ENCODE measurements at places on chromosomes 5 and 9. TPM values are rescaled to one million over a fixed set of nuclear protein-coding genes. Genes with fewer than 3 reads are reported as not detected.

PLAA gene
- 16.9 TPM for polyA plus RNA-seq

GALNT12 gene
- polyA plus RNA-seq: 0.63 TPM

DNA sequence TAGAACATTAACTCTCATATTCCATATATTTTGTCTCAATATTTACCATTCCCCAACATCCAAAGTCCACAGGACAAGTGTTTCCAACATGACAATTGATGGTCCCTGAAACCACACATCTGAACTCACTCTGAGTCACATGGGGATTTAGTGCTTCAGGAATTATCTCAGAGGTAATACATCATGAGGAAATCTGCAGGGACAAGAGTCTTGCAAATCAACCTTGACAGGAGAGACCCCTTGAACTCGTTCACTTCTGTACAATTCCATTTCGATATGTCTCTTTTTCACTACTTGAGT is 119.7 kb upstream of the ABCA1 start:
- DNase-seq: peak; percentile 36

SLIT3 gene
- polyA plus RNA-seq: 21.7 TPM

- no peak for DNase-seq
Observed at GRCh38 chr9:121708768-121709488, 57.5 kb downstream of the DAB2IP start.

DNA sequence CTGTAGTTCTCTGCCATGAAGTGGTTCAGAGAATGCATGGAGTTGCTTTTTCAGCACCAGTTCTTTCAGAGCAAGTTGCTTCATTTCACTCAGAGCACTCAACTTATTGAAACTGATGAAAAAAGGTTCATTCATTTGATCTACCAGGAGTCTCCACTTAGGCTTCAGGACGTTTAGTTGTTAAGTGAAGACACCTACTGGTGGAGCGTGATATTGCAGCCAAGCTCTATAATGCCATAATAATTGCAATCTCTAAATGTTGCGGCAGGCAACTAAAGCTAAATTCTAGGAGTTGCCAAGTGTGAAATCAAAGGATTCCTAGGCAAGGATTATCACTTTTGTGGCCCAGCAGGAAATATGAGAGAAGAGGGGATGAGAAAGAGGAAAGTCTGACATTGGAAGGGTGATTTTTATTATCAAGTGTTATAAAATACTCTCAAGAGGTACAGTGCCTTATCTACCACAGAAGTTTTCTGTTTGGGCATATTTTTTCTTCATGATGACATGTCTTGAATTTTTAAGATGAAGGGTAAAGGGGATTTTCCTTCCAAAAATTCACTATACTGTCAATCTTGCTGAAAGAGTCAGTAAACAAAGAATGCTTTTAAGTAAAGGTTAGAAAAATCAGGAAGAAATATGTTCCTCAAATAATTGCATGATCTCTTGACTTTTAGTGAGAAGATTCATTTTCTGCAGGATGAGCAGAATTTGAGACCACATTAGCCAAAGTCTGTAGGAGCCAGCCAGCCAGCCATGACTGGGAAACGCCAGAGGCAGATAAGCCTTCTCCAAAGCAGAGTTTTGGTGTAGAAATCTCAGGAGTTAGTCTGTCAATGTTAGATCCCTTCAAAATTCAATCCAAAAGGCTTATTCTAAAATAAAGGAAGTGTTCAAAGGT is 83.4 kb downstream of the SH3PXD2B start:
- DNase-seq: peak; percentile 45

DNA sequence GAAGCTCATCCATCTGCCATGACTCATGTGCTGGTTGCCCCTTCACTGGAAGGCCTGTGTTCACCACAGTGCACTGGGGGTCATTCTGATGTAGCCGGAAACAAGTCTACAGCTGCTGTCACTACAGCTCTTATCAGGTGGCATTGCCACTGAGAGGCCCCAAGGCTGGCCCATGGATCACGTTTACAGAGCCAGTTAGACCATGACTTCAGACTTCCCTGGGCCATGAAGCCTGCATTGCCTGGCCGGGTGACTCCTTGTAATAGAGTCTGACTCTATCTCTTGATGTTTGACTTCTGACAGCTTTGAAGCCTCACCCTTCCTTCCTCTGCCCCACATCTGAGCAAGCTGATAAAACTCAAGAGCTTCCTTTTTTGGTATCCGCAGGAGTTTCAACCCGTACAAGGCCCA is 473.5 kb upstream of the DAP start:
- no peak for DNase-seq

GRCh38 chr9:117616431-117616831 is 87.8 kb upstream of the TLR4 start:
- DNase-seq: no peak

DNA sequence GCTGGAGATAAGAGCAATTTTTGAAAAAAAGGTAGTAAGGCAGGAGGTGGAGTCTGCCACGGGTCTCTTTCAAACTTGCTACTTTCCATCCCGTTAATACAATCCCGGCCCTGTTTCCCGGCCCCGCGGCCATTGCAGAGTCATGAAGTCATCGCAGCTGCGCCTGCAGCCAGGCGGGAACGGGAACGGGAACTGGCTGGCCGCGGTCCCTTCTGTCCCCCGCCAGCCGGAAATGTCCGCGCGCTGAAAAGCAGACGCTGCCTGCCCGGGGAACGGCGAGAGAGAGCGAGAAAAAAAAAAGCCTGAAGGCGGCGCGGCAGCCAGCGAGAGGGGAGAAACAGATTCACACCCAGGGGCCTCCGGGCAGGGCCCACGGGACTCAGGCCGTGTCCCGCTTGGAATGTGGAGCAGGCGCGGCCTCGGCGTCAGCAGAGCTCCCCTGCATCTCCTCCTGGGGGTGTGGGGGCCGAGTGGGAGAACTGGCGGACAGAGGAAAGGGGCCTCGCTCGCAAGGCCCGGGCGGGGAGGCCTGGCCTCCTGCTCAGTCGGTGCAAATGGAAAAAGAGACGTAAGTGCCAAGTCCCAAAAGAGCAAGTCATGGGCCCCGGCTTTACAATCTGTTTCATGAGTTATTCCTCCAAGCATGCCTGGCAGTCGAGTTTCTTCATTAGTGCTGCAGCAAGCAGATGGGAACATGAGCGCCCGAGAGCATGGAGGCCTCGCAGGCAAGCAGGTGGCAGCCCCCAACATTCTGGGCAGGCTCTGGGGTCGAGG is 201.2 kb upstream of the GAS1 start:
- DNase-seq: peak; percentile 51

DNA sequence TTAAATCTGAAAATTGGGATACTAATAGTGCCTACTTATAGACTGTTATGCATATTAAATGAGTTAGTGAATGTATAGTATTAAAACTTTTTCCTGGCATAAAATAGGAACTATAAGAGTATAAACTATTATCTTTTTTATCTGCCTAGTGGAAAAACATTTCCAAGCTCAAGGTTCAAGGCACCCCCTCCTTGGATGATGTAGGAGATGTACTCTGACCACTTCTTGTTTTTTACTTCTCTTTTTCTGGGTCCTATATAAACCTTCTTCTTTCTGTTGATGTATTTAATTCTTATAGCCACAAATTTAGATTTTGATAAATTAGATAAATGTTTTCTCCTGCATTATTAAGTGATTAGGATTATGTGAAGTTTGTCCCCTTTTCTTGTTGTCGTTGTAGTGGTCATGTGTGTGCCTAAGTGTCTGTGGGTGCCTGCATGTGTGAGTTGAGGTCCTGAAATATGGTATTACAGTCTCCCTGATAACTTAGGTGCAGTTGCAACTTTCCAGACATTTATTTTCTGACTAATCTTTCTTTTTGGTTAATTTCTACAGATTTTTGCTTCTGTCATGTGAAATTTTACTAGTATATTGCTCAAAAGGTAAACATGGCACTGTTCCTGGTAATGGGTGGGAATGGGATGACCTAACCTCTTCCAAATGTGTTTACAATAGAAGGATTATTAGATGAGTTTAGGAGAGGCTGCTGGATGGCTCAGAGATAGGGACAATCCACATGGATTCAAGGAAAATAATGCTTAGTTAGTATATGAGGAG is 160.8 kb upstream of the CDKN2B start:
- peak; percentile 10 for DNase-seq

DNA sequence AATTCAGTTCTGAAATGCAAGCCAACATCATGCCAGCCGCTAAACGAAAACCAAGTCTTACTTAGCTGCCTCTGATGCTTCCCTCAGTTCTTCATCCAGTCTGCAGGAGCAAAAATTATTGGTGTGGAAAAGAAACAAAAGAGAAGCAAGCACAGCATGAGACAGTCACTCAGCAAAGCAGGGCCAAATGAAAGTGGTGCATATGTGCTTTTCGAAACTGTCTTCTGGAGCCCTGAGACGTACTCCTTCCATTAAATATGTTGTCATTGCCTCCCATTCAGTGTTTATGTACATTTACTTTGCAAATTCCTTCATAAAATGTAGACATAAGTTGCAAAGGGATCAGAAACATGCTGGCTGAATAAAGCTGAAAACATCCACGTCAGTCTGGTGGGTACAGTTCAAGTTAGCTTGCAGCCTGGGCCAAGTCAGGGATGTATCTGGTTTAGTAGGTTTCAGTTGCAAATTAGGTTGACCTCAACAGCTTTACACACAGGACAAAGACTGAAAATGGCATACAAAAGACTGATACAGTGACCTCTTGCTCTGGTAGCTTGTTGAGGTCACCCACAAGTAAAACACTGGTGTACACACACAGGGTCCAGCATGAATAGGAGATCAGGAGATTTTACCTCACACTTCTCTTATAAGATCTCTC is 139.7 kb upstream of the PCA3 start:
- DNase-seq: no peak

- no peak for DNase-seq
Observed at GRCh38 chr9:95644377-95644776, 127.6 kb upstream of the PTCH1 start.

GABBR2 gene
- not detected for polyA plus RNA-seq

IQGAP2 gene
- 0.05 TPM for polyA plus RNA-seq

- DNase-seq: no peak
Observed at GRCh38 chr5:154039458-154039829, 677 bp downstream of the MFAP3 start.

C9orf50 gene
- not detected for polyA plus RNA-seq

GRCh38 chr5:154274828-154275185 is 84.3 kb downstream of the GALNT10 start:
- DNase-seq: peak; percentile 74

OR1Q1 gene
- polyA plus RNA-seq: not detected

LCN12 gene
- 0.09 TPM for polyA plus RNA-seq

DNA sequence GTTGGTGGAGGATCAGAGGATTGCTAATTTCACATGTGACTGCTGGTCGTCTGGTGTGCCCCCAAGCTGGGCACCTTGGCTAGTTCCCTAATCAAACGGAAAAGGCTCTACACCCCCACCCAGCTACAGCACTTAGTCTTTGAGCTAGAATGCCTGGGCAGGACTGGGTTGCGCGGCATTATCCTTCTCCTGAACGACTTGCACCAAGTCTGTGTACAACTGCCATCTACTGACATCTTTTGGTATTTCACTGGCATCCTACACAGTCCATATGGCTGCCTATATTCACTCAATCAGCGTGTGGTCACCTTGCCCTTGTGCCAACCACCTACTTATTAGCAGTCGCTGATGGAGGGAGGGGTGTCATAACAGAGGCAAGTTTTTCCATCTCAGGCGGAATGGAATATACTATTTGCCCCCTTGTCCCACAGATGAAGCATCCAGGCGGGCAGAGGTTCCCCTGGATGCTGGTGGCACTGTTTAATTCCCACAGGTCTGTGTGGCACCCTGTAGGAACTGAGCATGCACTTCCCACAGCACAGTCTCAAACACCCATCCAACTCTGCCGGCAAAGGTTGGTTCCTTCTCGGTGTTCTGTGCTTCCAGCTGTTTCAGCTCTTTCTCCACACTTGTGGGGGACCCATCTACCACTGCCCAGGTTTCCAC is 150.1 kb downstream of the OSTF1 start:
- peak; percentile 71 for DNase-seq

ZNF618 gene
- 8.0 TPM for polyA plus RNA-seq

DNA sequence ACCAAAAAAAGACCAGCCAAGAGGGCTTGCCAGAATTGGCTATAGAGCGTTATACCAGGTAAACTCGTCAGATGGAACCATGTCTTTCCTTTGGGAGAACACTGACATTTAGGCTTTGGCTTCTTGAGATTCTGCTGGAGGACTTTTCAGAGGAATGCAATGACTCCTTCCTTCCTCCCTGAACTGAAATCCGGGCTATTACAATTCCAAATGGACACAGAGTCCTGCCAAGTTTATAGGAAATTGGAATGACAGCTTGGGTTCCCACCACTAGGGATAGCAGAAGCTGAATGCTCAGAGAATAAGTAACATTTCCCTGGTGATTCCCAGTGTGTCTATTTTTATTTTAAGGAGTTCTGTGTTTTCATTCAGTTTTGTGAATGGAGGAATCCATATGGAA is 143.0 kb downstream of the FGF1 start:
- DNase-seq: no peak

UGT3A1 gene
- polyA plus RNA-seq: not detected

ABLIM3 gene
- polyA plus RNA-seq: 21.6 TPM

DNA sequence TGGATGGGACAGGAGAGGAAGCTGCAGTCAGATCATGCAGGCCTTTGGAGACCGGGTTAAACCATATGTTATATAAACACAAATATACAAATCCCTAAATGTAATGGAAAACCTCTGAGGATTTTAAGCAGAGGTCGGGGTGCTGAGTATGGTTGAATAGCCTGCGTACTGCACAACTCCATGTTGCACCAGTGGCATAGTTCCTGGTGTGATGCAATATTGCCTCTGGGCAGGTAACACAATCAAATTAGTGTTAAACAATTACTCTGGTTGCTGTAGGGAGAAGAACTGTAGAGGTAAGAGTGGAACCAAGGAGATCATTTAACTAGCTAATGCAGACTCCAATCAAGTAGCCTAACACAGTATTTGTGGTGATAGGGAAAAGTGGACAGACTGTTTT is 21.3 kb upstream of the RNF145 start:
- peak; percentile 53 for DNase-seq

- no peak for DNase-seq
Observed at GRCh38 chr9:22643541-22643940, 196.9 kb downstream of the DMRTA1 start.

GRCh38 chr9:22170556-22170955 is 161.5 kb upstream of the CDKN2B start:
- DNase-seq: peak; percentile 68

GRCh38 chr9:135340726-135341475 is 138.7 kb upstream of the PPP1R26 start:
- DNase-seq: no peak

- DNase-seq: no peak
Observed at GRCh38 chr5:1782385-1783215, 17.0 kb downstream of the MRPL36 start.

DNA sequence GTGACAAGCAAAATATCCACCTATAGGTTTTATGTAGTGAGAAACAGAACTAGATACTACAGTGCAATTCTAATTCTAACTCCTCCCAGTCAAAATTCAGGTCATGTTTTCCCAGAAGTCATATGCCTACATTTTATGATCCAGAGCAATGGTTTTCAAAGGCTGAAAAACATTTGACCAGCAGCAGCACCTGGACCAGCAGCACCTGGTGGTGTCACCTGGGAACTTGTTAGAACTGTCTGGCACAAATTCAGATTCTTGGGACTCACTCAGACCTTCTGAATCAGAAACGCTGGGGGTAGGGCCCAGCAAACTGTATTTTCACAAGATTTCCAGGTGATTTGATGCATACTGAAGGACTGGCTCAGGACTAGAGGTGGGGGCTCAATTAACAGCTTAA is 367.7 kb upstream of the RFX3 start:
- no peak for DNase-seq
